Activated T-cell treated with anti-CD3 and anti-CD28 coated beads, Interleukin-2, amount 50 U/mL, for 1 hour (primary cell): ENCODE measurements at places on chromosomes 13 and 19.

DNA sequence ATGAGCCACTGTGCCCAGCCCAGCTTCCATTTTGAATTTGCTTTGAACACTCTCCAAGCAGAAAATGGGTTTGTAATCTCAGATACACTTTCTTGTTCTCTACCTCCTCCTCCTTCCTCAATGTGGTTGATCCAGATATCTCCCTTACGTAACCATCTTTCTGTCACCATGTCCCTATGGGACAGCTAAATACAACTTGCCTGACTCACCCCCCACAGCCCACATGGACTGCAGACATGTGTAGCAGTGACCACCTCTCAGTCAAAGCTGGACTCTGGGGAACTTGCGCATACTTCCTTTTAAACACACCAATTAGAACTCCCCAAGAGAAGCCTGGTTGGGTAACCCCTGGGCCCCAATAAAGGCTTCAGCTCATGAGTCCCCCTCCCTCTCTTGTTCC is 10.8 kb upstream of the ZNF799 start:
- no peak for DNase-seq

DNA sequence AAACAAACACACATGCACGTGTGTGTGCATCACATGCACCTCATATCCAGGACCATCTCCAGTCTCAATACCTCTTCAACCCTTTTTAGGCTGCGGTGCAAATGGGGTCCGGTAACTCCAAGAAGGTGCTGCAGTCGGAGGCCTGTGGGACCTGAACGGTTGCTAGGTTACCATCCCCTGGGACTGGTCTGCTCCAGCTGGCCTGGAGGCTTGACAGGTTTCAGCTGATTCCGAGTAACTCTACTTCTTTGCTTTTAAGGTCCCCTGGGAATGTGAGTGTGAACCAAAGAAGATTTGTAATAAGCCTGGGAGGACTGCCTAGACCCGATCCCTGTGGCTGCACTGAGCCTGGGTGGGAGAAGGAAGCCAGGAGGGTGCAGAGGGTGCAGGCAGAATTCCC is 117.5 kb downstream of the CCNA1 start:
- DNase-seq, result no peak

DNA sequence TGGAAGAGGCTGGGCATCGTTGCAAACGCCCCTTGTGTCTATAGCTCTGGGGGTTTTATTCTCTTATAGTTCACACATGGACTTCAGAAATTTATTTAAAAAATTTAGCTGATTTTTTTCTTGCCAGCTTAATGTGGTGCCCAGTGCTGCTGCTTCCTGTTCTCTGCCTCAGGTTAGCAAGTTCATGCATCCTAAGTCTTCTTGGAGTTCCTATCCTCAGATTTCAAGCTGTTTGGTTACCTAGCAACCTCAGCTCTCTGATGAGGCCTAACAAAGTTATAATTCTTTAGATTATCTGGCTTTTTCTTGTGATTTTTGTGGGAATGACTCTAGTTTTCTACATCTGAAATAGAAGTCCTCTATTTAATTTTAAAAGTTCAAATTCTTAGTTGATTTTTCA is 250.9 kb downstream of the MAB21L1 start:
- DNase-seq, result no peak

DNA sequence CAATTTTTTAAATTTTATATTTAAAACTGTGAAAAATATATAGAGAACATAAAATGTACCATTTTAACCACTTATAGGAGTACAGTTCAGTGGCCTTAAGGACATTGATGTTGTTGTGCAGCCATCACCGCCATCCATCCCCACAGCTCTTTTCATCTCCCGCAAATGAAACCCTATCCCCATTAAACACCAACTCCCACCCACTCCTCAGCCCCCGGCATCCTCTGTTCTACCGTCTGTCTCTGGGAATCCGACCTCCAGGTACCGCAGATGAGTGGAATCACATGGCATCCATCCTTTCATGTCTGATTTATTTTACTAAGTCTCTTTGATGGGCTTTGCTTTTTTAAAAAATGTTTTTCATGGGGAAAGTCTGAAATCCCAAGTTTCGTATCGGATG is 23.8 kb upstream of the SMIM17 start:
- DNase-seq, result no peak

GRCh38 chr19:5727453-5728050 is 7.1 kb downstream of the CATSPERD start:
- no peak for DNase-seq

DNA sequence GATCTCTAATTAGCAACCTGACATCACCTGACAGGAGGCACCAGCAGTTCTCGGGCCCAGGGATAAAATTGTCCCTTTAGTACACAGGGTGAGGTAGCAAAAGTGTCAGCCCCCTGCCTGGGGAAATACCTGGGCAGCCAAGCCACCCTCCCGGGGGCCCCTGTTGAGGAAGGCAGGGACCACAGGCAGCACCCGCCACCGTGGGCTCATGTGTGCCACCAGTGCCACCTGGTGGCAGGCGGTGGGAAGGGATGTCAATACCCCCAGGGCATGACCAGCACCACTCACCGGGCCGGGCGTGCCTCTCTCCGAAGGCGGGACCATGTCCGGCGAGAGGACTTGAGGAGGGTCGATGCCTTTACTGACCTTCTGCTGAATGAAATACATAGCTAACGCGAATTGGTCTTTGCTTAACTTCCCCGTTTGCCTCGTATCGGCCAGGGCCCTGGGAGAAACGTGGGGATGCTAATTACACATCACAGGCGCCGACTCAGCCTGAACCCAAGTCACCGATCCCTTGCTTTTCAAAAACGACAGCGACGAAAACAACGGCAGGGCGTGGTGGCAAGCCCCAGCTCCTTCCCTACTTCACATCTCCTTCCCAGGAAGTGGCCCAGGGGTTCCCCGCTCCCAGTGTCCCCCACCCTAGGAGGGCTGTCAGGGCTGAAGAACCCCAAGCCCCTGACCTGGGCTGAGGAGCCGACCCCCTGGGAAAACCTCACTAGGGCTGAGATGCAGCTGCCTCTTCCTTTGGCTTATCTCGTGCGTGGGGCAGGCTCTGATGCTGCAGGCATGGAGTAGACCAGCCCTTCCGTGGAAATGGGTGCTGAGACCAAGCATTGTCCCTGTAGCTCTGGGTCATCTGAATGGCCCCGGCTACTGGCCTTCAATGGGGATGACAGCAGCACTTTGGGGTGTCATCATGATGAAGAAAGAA is 53.8 kb downstream of the EPS15L1 start:
- peak; percentile 79 for DNase-seq

DNA sequence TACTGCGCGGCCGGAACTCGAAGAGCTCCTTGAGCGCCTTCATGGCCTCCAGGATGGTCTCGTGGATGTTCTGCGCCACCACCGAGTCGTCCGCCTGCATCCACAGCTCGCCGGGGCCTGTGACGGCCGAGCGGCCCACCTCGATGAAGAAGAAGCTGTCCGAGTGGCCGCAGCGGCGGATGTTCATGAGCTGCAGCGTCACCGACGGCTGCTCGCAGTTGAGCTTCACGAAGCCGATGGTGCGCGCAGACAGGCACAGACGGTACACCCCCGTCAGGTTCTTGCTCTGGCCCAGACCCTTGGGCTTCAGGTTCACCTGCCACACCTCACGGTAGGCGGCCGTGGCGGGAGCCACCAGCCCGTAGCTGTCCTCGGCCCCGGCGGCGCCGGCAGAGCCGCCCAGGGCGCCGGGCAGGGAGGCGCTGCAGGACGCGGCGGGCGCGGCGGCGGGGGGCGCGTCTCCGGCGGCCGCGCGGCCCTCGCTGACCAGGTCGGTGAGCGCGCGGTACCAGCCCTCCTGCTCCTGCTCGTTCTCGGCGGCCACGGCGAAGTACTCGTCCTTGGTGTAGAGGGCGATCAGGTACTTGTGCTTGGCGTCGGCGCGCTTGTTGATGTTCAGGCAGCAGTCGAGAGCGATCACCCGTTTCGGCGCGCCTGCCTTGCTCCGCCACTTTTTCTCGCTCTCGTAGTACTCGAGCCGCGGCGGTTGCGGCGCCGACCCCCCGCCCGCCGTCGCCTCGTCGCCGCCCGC is 1.1 kb downstream of the IRS2 start:
- peak; percentile 63 for DNase-seq

GRCh38 chr13:83839146-83839545 is 43.1 kb downstream of the SLITRK1 start:
- DNase-seq, result no peak

DNA sequence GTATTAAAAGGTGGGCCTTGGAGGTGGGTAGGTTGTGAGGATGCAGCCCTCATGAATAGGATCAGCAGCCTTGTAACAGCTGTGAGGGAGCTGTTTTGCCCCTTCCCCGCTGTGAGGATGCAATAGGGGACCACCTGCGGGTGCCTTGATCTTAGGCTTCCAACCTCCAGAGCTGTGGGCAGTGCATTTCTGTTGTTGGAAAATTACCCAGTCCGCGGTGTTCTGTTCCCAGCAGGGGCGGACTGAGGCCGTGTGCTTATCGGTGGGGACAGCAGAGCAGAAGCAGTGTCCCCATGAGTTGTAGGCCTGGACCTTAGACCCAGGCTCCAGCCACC is 54.8 kb upstream of the TEX29 start:
- DNase-seq, result no peak
